T-helper 22 cell (primary cell): ENCODE measurements at places on chromosomes 13 and 19.

GRCh38 chr13:40648040-40648439 lies 18.4 kb downstream of the FOXO1 start:
- DNase-seq: no peak

DNA sequence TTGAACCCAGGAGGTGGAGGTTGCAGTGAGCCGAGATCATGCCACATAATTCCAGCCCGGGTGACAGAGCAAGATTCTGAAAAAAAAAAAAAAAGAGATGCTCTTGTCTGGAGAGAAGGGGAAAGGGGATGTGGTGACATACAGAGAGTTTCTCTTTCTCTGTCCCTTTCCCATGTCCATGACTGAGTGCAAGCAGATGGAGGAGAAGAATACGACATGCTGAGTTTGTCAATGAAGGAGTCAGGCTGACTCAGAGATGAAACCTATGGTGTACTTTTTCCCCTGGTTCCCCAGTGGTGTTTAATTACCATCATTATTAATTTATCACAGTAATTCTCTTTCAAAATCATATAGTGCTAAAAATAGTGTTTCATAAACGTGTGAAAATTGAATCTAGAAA lies 448.8 kb downstream of the FOXO1 start:
- DNase-seq: no peak

DNA sequence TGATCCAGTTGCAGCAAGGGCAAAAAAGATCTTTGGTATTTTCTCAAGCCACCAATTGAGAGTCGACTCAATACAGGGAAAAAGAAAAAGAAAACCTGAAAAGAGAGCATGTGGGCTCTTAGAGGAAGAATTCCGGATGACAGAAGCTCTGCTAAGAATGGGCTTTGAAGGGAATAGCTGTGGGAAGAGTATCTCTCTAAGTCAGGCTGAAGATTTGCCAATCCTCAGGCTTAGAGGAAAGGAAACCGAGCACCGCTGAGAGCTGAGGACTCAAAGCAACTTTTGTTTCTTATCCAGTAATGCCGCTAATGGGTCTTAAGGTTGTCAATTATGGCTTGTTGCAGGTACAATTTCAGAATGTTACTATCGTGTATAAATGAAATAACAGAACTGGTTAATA lies 166.4 kb downstream of the EFNB2 start:
- no peak for DNase-seq

GRCh38 chr13:85661675-85662074 lies 137.5 kb downstream of the SLITRK6 start:
- DNase-seq: no peak

- no peak for DNase-seq
These were observed 2.3 kb downstream of the FNDC3A start for GRCh38 chr13:48977973-48978372.

DNA sequence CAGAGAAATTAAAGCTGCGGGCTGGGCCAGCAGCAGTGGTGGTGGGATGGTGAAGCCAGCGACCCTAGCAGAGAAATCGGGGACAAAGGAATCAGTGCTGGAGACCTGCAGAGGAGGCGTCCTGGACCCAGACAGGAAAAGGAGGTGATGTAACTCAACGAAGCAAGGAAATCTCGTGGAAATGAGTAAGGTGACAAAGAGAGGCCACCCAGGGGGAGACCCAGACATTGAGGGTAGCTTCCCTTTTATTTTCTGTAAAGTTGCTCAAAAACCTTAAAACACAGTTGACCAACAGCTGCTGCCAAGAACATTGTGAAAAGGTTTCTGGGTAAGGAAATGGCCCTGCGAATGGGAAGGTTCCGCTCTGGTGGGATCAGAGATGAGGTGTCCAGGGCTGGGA lies 13.3 kb upstream of the RETN start:
- DNase-seq: no peak

DNA sequence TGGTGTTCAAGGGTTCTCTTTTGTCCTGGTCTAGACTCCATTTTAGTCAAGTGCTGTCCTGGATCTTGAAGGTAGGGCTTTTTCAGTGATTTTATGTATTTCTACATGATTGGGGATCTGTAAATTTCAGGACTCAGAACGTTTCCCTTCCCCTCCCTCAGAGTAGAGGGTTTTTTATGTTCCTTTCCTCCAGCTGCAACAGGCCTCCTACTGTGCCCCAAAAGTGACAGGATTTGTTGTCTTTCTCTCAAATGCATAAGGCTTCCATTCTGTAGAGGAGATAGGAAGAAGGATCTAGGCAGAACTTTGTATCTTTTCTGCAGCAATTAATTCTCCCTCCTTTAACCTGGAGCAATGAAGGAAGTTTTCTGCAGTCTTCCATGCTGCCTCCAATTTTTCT lies 251.3 kb downstream of the MAB21L1 start:
- DNase-seq: no peak

GRCh38 chr13:106498158-106498557 lies 37.3 kb downstream of the EFNB2 start:
- DNase-seq: no peak

DNA sequence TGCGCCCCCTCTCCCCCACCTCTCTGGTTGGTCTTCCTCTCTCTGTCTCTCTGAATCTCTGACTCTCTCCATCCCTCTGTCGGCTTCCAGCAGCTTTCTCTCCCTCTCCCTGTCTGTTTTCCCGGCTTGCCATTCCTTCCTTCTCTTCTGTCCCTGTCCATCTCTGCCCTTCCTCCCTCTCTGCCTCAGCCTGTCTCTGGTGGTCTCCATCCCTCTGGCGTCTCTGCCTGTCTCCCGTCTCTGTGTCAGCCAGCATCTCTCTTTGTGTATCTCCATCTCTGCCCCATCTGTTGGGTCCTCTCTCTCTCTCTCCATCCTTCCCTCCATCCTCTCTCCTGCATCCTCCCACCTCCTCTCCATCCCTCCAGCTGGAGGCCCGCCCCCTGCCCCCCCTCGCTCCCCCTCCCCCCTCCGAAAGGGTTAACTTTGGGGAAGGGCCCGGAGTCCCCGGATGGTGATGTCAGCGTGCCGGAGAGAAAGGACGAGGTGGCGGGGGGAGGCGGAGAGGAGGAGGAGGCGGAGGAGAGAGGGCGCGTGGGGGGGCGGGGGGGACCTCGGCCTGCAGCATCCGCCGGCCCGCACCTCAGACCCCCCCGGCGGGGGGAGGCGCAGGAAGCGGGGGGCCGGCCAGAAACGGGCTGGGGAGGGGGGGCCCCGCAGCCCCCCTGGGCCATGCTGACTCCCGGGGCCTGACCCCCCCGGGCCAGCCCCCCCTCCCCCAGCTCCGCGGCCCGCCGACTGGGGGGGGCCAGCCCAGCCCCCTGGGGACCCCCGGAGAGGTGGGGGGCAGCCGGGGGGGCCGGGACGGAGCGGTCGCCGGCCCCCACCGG lies at the start of gene BRSK1:
Gene BRSK1, plus strand, starts transcription at position 450 of the 830 bp plus-strand sequence. CDS start 446 bp downstream, outside the sequence.
- peak; percentile 21 for DNase-seq

- DNase-seq: no peak
These were observed 5.8 kb downstream of the LATS2 start for GRCh38 chr13:21055511-21056045.

- DNase-seq: peak; percentile 42
These were observed 34.9 kb upstream of the TPM4 start for GRCh38 chr19:16041299-16041990.

GRCh38 chr19:14559916-14560775 lies 11.7 kb downstream of the NDUFB7 start:
- DNase-seq: no peak

DNA sequence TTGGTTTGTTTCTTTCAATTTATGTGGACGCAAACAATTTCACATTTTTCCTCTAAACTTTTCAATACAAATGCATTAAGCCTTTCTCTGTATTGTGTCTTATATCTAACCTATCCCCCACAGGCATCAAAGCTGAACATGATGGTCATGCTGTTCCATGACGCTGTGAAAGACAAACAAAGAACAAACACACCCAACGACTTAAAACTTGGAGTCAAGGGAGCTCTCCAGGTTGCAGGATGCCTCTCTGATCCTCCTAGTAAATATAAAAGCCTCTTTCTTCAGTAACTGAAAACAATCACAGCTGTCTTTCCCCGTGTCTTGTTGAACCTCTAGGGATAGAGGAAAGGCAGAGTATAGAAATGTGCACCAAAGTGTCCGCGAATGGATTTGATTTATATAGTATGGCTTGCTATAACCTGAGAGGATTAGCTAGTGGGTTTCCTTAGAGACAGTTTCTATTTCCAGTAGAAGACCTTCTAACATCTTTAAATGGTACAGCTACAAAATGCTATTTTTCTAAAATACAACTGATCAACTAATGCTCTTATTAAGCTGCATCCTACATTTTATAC lies 43.1 kb downstream of the PCDH9 start:
- no peak for DNase-seq

DNA sequence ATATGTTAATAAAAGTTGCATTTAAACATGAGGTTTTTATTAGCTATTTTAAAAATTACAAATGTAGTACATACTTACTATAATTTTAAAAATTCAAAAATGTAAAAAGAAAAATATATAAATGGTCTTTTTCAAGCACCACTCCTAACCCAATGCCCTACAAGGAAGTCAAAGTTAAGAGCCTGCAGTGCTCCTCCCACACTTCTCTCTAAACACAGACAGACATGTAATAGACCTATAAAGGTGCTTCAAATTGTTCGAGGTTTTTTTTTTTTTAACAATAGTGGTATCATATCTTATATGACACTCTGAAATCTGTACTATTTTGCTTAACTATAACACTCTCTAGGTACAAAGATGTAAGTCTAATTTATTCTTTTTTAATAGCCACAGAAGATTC lies 25.4 kb downstream of the VWA8 start:
- no peak for DNase-seq

DNA sequence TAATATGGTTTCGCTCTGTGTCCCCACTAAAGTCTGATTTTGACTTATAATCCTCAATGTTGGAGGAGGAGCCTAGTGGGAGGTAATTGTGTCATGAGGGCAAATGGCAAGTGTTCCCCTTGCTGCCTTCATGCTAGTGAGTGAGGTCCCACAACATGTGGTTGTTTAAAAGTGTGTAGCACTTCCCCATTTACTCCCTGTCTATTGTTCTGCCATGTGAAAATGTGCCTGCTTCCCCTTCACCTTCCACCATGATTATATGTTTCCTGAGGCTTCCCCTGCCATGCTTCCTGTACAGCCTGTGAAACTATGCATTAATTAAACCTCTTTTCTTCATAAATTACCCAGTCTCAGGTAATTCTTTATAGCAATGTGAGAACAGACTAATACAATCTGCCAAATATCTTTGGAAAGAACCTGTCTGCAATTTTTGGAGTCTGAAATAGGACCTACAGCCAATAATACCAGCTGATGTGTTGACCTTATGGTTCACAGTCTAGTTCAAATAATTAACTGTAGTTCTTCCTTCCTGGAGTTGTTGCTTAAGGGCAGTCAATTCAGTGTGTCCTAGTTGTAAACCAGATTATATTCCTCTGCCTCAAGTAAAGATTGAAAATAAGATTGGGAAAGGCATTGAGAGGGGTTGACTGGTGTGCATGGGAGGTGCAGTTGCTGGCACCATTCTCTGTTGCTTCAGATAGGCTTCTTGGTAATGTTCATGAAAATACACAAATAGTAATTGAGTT lies 1442.9 kb downstream of the SLITRK1 start:
- no peak for DNase-seq

GRCh38 chr13:78341032-78341431 lies 262.3 kb downstream of the POU4F1 start:
- DNase-seq: no peak

DNA sequence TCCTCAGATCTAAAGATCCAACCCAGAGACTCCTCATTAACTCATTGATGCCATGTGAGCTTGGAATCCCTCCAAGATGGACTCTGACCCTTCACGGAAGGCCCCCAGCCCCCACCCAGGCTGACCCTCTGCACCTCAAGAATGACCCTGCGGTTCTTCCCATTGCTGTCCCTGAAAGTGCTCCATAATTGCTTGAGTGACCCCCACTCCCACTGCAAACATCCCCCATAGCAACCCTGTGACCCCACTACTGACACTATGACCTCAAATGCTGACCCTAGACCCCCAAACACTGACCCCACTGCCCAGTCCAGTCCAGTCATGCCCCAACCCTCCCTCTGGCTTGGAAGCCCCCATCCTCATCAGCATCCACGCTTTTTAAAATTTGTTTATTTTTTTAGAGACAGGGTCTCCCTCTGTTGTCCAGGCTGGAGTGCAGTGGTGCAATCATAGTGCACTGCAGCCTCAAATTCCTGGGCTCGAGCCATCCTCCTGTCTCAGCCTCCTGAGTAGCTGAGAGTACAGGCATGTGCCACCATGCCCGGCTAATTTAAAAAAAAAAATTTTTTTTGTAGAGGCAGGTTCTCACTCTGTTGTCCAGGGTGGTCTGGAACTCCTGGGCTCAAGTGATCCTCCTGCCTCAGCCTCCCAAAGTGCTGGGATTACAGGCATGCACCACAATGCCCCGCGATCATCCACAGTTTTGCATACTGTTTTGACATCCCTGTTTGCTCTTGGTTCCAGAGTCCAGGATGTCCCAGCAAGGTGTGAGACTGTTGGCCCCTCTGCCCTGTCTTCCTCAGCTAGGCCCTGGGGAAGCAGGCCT lies 855 bp downstream of the LYL1 start:
- no peak for DNase-seq

DNA sequence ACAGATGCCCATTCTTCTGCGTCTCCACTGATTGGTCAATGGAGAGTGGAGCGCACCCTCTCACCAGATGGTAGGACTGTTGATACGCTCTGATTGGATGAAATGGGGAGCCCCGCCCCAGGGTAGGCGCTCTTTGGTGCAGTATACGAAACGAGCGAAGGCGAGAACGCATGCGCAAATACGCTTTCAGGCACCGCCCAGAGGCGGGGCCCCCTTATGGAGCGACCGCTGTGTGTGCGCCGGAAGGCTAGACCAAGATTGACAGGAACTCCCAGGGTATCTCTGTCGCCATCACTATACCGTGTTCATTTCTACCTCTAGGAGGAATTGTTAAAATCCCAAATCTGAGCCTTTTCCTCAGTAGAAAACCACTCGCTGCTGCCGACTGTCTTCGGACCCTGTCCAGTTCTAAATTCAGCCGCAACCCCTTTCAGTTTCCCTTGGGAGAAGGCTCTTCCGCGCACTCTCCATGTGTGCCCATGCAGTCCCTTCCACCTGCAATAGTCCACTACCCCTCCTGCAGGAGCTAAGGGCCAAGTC lies 720 bp upstream of the HNRNPL start:
- DNase-seq: no peak

DNA sequence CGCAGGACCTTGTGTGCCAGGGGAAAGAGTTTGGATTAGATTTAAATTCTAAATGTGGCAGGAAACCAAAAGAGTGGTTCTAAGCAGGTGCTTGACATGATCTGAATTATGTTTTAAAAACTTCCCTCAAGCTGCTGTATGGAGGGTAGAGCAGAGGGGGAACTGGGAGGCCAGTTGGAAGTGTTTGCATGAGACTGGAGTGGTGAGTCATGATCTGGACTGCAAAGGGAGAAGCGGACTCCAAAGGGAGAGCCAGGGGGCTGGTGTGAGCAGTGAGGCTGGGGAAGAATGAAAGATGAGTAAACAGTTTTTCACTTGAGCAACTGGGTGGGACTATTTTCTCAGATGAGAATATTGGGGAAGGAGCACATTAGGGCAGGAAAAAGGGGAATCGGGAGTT lies 206.1 kb downstream of the DNAJC15 start:
- DNase-seq: no peak

GRCh38 chr19:5950741-5951140 lies 27.2 kb downstream of the RANBP3 start:
- no peak for DNase-seq
